Urothelium cell line (cell line): ENCODE measurements at places on chromosomes 3 and 15.

DNA sequence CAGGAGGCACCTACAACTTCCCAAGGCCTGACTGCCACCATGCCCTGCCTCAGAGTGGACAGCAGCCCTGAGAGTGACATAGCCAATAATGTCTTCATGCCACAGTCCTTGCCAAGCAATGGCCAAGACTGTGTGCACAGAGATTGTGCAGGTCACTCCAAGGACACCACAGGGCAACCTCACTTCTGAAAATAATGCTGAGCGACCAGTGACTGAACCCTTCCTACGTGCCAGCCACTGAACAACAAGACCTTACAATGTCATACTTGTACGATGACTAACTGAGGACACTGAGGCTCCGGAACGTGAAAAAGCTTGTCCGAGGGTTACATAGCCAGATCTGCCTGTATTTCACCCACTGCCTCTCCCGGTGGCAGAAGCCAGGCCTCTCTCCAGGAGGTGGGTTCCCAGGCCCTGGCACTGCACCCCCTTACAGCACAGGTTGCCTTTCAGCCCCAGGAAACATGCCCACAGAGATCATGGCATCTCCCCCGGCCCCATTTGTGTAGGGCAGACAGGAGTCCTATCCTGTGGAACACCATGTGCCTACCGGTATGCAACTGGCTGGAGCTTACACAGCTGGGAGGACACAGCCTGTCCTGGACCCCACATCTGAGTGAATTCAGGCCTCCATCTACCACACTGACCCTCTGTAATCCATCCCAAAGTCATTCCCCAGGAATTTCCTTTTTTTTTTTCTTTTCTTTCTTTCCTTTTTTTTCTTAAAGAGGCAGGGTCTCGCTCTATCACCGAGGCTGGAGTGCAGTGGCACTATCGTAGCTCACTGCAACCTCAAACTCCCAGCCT is 72.3 kb downstream of the SLC12A8 start:
- peak; percentile 73 for DNase-seq

GRCh38 chr15:69595009-69595791 is 142.6 kb downstream of the RPLP1 start:
- DNase-seq = no peak

- no peak for DNase-seq
These were observed 116.1 kb upstream of the PLXND1 start for GRCh38 chr3:129722527-129722926.

DNA sequence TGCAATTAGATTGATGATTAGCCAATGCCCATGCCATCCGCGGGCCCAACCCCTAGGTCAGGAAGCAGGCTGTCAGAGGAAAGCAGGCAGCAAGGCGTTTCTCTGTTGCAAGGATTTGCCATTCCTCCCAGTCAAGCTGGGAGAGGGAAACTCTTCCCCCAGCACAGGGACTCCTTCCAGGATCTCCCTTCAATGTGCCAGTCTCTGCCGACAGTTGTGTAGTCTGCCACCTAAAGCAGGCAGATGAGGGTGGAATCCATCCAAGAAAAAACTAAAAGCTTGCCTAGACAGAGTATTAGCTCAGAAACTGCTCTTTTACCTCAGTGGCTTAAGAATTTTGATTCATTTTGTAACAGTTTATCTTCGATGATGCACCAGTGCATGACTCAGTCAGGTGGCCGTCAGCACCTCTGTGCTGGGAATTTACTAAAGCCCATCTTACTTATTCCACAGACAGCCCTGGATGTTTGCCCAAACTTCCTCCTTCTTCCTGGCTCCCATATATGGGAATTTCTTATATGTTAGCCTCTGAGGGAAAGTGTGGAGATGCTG is 501.5 kb upstream of the THBS1 start:
- DNase-seq = peak; percentile 71

GRCh38 chr3:69008980-69009379 is 4.5 kb downstream of the EOGT start:
- DNase-seq = no peak

DNA sequence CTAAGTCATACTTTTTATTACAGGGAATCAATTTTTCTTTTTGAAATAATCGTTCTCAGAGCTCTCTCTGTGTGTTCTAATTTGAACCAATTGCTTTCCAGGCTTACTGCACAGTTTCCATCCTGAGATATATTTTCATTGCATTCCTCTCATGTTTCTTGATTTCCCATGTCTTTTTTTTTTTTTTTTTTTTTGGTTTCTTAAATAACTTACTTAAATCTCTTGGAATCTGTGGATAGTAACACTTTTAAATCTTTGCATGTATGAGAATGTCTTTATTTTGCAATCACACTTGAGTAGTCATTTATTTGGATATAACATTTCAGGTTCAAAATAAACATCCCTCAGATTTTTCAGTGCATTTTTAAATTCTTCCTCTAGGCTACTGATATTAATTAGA is 14.5 kb upstream of the ABTB1 start:
- no peak for DNase-seq

DNA sequence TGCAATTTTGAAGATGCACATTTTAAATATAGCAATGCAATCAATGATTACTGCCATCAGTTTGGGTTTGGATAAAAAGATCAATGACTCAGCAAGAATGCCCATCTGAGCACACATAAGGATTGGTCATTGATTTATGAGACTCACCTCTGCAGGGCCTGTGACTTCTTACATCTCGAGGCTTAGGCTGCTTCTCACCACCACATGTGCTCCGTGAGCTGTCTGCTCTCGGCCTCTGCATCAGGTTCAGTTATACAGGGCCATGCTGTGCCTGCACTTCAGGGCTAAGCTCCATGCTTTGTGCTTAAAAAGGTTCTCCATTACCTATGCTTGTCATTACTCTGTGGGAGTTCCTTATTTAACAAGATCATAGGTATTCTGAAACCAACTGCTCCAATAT is 887.5 kb downstream of the DIPK2A start:
- DNase-seq = no peak

GRCh38 chr3:48634661-48635221 is 520 bp downstream of the SLC26A6 start:
- peak; percentile 82 for DNase-seq

DNA sequence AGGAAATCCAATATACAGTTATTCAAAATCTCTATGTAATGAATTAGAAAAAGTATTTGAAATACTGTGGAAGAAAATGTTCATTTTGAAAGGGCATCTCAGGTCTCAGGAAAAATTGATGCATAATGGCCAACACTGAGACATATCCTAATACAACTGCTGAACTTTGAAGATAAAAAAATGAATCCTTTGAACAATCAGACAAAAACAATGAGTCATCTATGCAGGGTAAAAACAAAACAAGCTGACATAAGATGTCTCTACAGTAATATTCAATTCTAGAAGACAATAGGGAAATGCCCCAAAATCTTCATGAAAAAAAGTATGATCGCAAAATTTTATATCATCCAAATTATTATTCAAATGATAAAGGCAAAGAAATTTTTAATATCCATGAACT is 34.0 kb upstream of the ZNF280D start:
- DNase-seq = no peak

- DNase-seq = no peak
These were observed 6.1 kb downstream of the RASGRF1 start for GRCh38 chr15:79084308-79084968.

GRCh38 chr3:134239538-134239937 is 11.1 kb downstream of the RYK start:
- DNase-seq = no peak

DNA sequence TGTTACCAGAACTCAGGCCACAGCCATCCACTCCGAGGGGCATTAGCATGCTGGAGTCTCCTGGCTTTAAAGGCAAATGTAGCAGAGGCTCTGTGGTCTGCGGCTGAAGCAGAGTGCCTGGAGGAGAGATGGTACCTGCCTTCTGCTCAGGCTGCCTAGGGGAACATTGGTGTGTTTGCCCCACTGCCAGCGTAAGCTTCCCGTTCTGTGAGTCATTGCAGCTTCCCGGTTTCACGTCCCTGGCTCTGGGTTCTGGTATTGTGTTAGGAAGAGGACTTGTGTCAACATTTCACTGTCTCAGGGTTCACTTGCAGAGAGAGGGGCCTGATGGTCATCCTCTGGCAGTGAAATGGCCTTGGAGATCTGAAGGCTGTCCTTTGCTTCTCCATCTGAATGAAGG is 1.8 kb downstream of the GASK1A start:
- DNase-seq = no peak

- DNase-seq = no peak
These were observed 13.8 kb upstream of the NSMCE3 start for GRCh38 chr15:29283381-29283780.

DNA sequence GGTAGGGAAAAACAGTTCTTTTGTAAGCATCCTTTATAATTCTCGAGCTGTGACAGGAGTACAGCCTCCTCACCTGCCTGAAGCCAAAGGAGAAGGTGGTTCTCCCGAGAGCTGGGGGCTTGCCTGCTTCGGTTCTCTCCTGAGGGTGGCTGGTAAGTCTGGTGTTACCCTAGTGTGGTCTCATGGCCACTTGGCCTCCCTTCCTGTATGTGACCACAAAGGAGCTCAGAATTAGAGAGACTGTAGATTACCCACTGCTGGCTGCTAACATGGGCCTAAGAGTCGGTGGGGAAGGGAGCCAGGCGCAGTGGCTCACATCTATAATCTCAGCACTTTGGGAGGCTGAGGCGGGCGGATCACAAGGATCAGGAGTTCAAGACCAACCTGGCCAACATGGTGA is 12.6 kb downstream of the PDHB start:
- no peak for DNase-seq

DNA sequence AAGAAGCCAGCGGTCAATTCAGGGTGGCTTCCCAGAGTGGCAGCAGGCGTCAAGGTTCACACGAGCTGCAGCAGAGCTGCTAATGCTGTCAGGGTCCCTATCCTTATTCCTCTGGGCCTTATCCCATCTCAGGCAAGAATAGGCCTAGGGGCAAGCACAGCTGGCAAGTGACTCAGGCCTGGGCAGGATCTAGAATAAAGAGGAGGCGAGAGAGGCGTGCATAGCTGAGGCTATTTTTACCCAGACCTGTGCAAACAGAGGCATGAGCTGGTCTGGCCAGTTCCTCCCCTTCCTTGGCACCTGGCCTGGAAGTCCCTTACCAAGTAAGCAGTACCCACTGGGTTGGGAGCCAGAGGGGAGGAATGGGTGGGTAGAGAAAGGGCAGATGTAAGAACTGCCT is 12.2 kb upstream of the VIPR1 start:
- DNase-seq = peak; percentile 60

- no peak for DNase-seq
These were observed 2.5 kb downstream of the GRAMD2A start for GRCh38 chr15:72195101-72195511.

- peak; percentile 36 for DNase-seq
These were observed 8.6 kb downstream of the TLE3 start for GRCh38 chr15:70088887-70089691.

- DNase-seq = no peak
These were observed 201.1 kb downstream of the ADAMTS17 start for GRCh38 chr15:100140527-100141308.

- DNase-seq = peak; percentile 23
These were observed 11.2 kb upstream of the COL8A1 start for GRCh38 chr3:99627062-99627826.

GRCh38 chr3:97763586-97764406 is 762 bp upstream of the ARL6 start:
- DNase-seq = no peak

GRCh38 chr3:81965696-81966095 is 204.3 kb upstream of the GBE1 start:
- DNase-seq = no peak

DNA sequence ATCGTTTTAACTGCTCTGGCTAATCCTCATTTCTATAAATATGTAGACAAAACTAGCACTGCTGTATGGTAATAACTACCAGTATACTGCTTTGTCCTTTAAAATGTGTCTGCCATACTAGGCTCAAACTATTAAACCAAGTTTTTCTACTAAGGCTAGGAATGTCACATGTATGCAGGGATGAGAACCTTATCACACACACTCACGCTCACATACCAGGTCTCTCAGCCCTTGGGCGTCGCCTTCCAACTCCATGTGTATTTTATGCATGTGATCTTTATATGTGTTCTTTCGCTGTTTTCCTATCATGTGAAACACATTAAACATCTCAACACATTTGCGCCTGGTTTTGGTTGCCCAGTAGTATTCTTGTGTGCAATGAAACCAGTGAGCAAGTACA is 32.6 kb downstream of the ATP2C1 start:
- DNase-seq = no peak

DNA sequence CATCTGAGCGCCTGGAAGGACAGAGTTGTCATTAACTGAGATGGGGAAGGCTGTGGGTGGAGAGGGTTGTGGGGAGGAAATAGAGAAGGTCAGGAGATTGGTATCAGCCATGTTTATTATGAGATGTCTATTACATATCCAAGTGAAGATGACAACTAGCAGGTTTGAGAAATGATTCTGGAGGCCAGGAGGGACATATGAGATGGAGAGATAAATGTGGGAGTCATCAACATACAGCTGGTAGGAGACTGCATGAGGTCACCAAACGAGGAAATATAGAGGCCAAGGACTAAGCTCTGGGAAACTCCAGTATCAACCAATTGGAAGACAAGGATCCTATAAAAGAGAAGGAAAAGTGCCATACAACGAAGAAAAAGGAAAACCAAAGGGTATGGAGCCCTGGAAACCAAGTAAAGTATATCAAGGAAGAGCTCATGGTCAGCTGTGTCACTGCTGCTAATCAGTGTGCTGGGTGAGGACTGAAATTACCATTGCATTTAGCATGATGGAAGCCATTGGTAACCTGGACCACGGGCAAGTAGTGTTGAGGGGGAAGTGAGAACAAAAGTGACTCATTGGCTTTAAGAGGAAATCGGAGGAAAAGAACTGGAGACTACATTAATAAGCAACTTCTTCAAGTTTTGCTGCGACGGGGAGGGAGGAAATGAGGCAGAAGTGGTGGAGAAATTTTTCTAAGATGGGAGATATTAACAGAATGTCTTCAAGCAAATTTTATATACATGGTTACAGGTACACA is 14.0 kb upstream of the UACA start:
- DNase-seq = no peak

GRCh38 chr15:84889991-84890669 is 5.7 kb downstream of the SLC28A1 start:
- no peak for DNase-seq

- peak; percentile 64 for DNase-seq
These were observed 25.0 kb downstream of the LIPH start for GRCh38 chr3:185527364-185527763.

DNA sequence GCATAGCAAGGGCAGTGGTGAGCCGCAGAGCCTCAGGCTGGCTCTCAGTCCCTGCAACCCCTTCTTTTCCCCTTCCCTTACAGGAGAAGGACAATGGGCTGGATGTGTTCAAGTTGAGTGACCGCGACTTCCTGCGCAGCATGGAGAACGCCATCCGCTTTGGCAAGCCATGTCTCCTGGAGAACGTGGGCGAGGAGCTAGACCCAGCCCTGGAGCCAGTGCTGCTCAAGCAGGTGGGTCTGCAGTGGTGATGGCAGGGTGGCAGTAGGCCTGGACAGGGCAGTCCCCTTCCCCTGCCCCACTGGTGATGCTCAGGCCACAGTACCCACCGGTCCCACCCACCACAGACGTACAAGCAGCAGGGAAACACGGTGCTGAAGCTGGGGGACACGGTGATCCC is 53.8 kb downstream of the SEMA3G start:
- no peak for DNase-seq

DNA sequence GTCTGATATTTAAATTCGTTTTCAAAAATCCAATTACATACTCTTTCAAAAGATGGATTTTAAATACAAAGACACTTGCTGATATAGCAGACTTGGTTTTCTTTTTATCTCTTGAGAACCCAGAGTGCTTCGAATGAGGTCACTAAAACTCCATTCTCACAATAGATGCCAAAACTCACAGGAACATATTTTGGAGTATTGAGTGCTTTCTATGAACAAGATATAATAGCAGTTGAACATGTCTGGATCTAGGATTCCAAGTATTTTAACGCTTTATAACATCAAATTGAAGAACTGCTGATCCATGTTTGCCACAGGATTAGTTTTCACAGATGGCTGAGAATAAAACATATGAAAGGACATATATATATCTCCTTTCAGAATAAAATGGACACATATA is 113.2 kb downstream of the SAMMSON start:
- no peak for DNase-seq
